Fibroblast of skin of left biceps (primary cell): ENCODE measurements at places on chromosomes 5 and 9.

DNA sequence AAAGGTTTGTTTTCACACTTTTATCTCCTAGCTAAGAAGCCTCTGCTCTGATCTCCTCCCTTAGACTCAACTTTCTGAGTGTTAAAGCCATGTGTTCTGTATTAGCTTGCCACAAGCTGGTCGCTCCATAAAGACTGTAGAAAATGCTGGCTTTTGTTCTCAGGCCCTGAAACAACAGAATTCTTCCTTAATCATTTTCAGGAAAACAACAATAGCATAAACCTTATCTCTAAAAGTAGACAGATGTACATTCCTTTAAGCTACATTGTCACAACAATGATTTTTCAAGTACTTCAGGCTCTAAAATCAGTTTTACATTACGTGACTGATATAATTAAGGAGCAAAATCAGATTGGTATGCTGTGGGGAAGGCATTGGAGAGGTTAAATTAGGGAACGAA lies 41.9 kb downstream of the VCAN start:
- no peak for DNase-seq

DNA sequence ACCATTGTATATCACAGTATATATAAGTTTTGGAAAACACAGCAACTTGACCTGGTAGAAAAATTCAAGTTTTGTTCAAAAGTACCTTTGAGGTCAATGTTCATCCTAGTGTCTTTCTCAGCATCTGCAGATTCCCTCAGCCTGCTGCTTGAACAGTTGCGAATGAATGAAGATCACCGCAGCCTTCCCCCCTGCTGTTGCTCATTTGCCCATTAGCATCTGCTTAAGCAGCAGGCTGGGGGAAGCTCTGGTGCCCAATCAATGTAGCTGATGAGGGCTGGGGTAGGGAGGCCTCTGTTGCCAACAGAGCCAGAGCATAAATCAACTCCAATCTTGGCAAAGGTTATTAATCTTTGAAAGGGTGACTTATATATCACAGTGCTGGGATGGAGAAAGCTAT lies 586.5 kb upstream of the PTPRD start:
- no peak for DNase-seq

DNA sequence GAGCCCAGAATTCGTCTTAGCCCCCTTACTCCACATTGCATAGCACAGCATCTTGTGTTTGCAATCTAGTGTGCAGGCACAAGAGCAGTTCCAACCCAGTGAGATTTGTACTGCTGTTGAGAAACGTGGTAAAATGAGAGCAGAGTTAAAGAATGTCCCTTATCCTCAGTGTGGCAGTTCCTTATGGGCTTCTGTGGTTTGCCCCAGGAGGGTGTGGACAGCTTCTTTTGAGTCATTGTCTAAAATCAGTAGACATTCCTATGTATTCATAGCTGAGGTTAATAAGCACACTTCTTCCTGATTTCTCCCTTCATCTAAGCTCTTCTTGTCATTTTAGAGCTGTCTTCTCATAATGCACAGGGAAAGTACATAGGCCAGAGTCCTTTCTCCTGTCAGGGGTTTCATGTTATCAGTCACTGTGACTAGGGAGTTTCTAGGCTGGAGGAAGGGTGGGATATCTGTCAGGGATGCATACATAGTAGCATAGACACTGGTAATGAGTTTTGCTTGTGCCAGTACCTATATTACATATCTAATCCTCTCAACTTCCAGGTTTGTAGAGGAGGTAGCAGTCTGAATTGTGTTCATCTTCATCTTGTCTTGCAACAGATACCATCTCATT lies 2.0 kb upstream of the CAVIN4 start:
- DNase-seq = peak; percentile 33

GRCh38 chr9:91073049-91073810 lies 271.6 kb downstream of the SYK start:
- no peak for DNase-seq

DNA sequence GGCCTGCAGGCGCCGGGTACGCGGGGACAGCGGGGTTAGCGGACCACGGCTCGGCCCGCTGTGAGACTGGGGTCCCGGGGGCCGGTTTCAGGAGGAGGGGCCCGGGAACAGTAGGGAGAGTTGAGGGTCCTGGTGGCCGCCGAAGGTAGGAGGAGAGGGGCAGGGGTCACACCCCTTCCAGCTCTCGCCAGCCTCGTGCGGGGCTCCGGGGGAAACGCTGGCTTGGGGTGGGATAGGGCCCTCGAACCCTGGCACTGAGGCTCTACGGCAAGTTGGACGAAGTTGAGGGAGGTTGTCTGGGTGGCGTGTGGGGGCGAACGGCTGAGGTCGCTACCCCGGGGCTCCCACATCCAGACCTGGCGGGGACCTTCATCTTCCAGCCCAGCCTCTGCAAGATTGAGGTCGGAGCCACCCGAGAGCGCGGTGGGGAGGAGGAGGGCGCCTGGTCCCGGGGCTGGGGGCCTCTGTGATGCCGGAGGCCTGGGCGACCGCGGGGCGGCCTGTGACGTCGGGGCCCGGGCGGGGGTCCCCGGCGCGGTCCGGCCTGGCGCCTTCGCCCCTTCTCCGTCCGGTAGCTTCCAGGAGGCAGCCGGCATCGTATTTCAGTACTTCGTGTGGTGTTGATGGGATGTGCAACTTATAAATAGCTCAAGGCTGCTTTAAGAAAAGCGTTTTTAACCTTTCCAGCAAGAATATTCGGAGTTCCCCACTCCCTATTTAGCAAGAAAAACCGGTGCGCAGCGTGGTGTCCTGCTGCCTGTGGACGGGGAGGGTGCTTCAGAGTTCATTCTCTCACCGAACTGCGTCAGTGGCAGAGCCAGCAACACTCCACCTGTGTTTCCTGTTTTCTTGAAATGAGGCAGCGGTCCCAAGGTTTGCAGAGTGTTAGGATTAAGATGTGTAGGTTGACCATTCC lies 902 bp downstream of the HABP4 start:
- no peak for DNase-seq

DNA sequence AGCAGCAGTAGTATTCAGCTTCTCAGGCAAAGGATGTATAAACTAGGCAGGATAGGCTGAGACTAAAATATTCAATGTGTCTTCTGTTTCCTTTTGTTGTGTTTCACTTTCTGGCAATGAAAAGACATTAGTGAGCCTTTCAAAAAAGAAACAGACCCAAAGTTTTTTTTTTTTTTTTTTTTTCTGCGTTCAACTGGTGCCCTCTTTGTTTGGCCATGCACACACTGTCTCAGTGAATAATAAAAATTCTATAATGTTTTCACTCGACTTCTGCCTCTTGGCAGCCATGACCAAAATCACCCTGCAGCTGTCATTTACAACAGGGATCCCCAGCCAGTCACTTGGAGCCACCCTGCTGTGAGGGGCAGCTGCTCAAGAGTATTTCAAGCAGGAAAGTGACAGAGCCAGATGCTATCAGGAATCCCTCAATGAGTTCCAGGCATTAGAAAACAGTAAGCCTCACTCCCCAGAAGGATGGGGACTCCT lies 44.0 kb upstream of the MAN2A1 start:
- DNase-seq = no peak

- DNase-seq = no peak
These were observed 29.9 kb downstream of the CD180 start for GRCh38 chr5:67166460-67167285.

DNA sequence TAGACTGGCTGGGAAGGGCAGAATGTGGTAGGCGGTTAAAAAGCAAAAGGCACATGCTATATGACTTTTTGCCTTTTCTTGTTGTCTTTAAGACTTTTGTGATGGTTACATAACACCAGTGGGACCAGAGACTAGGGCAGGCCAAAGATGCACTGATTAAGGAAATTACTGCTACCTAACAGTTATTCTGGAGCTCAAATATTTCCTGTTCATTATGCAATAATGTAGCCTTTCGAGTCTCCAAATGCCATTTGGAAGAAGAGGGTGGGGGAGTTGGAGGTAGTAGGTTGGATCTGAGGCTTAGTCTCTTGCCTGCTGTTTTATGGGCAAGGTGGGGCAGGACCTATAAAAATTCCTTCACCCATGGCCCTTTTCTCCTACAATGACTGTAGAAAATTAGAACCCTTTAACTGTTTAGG lies 51.7 kb downstream of the SH3GL2 start:
- no peak for DNase-seq

DNA sequence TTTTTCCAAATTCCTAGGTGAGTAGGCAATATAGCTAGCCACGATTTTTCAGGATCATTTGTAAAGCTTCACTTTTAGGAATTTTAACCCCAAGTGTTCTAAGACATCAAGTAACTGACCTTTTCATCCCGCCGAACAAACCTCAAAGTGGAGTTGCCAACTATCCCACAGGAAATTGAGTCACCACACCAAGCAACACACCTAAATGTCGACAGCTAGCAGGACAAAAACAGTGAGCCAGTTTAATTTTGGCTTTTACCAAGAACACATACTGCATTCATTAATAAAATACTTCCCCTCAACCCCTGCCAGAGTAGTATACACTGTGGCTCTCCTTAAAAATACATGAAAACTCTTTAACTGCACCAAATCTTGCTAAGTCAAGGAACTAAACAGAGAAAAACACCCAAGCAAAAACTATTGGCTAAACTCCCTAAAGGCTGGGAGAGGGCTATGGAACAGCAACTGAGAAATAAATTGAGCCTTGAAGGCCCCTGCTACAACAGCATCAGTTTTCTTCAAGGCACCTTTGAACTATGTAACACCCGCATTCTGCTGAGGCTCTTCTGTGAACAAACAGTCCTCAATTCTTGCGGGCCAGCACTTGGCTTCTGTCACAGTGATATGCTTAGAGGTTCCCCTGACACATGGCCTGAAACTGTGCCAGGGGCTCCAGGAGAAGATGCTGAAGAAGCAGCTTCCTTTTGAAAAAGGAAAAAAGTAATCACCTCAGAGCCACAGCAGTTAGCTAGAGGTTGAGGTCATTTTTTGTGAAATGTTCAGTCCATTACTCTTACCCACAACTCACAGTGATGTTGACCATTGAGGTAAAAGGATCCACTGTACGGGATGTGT lies 459.6 kb downstream of the RAB3C start:
- DNase-seq = no peak

DNA sequence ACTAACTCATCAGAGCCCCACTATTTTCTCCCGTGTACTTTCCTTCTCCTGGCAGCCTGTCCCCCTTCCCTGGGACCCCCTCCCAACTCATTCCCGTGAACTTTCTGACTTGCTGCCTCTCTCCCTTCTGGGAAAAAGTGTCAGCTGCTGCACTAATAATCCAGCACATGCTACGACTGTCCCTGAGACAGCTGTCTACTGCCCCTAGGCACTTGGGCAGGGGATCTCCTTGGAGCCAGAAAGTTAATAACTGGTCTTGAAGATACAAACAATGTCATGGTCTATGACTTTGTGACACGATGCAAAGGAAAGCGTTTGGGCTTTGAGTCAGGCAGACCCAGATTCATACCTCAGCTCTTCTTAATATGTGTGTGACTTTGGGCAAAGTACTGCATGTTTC lies 10.1 kb upstream of the RNF183 start:
- DNase-seq = no peak

GRCh38 chr9:129140397-129141065 lies 29.3 kb downstream of the PTPA start:
- no peak for DNase-seq

DNA sequence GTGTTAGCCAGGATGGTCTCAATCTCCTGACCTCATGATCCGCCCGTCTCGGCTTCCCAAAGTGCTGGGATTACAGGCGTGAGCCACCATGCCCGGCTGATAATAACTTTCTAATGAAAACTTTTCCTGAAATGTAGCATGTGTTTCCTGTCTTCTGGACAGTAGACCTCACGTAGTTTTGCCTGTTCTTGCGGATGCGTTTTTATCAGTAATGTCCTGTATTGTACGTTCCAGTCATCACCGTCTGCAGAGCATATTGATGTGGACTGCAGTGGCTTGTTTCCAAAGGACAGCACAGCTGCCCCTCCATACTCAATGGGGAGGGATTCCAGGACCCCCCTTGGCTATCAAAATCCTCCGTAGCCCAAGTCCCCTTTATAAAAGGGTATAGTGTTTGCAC lies 12.8 kb downstream of the EXOC3 start:
- DNase-seq = no peak

GRCh38 chr5:163502521-163502920 lies 2.9 kb upstream of the MAT2B start:
- DNase-seq = no peak

GRCh38 chr5:149432911-149433401 lies 53.9 kb upstream of the IL17B start:
- DNase-seq = no peak

DNA sequence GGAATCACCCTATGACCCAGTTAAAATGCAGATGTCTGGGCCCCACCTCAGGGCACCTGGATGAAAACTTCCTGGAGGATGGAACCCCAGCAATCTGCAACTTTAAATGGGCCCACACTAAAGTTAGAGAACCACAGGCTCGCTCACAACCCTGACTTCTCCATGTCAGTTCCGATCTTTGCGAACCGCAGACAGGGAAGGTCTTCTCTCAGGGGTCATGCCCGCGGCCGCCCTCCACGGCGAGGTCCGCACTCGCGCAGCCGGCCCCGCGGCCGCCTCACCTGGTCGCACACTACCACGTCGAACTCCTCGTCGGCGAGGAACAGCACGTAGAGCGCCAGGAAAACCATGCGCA lies 499 bp downstream of the ALG2 start:
- no peak for DNase-seq

DNA sequence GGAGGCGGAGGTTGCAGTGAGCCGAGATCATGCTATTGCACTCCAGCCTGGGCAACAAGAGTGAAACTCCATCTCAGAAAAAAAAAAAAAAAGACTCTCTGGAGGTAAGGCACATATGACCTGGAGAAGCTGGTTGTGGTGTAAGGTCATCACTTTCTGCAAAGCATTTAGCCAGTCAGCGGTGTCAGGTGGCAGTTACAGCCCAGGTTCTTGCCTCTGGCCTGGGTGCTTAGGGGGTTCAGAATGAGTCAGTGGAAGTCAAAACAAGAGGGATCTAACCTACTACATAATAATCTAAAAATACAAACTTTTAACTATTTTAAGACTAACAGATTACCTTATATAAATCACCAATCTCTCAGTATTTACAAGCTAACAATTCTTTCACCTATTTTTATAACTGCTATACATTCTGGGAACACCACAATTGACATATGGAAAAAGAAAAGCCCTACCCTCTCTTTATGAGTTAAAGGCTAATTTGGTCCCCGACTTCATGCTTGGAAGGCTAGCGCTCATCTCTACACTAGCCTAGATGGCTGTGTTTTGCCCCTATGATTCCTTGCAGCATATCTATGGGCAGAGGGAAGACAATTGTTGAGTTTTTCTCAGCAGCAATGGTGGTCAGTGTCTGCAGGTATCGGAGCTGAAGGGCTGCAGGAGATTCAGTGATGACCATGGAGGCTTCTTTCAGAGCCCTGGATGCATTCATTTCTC lies 29.2 kb downstream of the STOM start:
- DNase-seq = no peak

- no peak for DNase-seq
These were observed 2.5 kb downstream of the MACROH2A1 start for GRCh38 chr5:135396459-135397055.

- DNase-seq = no peak
These were observed 64.6 kb upstream of the FCN1 start for GRCh38 chr9:134982311-134982710.

DNA sequence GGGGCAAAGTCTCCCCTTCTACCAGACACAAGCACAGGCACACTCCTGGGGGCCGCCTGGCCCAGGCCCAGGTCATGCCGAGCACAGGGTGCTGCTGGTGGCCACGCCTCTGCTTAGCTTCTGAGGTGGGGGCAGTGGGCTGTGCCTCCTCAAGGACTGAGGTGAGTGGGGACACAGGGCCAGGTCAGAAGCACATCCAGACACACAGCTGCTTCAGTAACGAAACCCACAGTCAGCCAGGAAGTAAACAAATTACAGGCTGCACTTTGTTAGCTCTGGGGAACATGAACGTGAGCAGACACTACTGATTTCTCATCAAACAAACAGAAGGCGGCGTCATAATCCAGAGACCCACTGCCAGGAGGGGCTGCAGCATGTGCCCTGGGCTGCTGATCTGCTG lies 192.4 kb downstream of the HSPA4 start:
- DNase-seq = no peak

GRCh38 chr5:4901924-4902323 lies 238.2 kb upstream of the ADAMTS16 start:
- DNase-seq = no peak
